Smooth muscle cell of the umbilical artery (primary cell): ENCODE measurements at places on chromosomes 12 and 14. TPM values are rescaled to one million over a fixed set of nuclear protein-coding genes. Genes with fewer than 3 reads are reported as not detected.

RNASE11 gene
- not detected in 2 replicates for total RNA-seq

ACOT6 gene
- not detected in 2 replicates for total RNA-seq

NRL gene
- 0.30 and 0.69 TPM in 2 replicates for total RNA-seq

WSCD2 gene
- total RNA-seq: not detected in 2 replicates

EML5 gene
- total RNA-seq: 0.09 and 0.30 TPM in 2 replicates

FOXA1 gene
- total RNA-seq: 1.1 TPM in 1 of 2 replicates, not detected in the other
